ENCODE measurements at places on chromosomes 1 and 21.

- H3K27me3 ChIP-seq, result no peaks in the 10 kb centered on the region
- no peak for DNase-seq
- peaks cover 8% of the 10 kb centered on the region for H3K36me3 ChIP-seq
These were observed 1.7 kb downstream of the PITHD1 start for GRCh38 chr1:23779826-23780371.

DNA sequence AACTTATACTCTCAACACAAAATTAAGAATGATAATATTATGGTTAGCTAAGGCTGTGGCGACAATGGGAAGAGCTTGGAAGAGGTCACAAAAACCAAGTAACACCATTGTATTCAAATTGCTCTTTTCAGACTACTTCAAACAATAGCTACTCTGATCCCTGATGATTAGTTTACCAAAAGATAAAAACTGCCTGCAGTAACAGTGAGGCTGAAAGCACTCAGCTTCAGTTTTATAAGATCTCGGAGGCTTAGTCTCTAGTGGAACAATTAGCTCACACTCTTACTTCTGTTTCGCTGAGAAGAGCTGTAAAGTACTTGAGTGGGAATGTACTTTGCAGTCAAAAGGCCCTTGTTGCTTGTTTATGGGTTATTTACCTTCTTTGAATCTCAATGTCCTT, 278.5 kb downstream of the LRRC7 start:
- H3K4me3 ChIP-seq, result no peak overlapping the region
- no peaks in the 10 kb centered on the region for H3K36me3 ChIP-seq
- H3K27ac ChIP-seq, result no peak overlapping the region
- H3K4me1 ChIP-seq, result no peaks in the 10 kb centered on the region

DNA sequence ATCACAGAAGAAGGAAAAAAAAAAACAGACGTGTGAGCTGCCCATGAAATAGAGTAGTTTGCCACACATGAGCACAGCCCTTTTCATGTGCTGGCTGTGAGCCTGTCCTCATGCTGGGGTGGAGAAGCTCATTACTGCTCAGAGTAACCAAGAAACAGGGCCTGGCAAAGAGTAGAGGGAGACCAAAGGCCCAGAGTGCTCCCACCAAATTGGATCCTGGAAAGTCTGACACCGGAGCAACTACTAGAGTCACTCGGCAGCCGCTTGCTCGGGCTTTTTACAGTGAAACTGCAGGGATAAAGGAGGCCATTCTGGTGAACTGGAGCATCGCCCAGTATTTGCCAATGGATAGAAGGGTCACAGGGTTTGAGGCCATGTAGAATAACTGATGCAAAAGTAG, 64.4 kb upstream of the BARHL2 start:
- no peak overlapping the region for H3K27ac ChIP-seq
- DNase-seq, result no peak
- H3K4me3 ChIP-seq, result no peak overlapping the region
- H3K4me1 ChIP-seq, result no peaks in the 10 kb centered on the region
- H3K27me3 ChIP-seq, result no peaks in the 10 kb centered on the region

GRCh38 chr21:25420831-25421230, 186.4 kb downstream of the MRPL39 start:
- no peak overlapping the region for H3K4me3 ChIP-seq
- no peak overlapping the region for H3K27ac ChIP-seq

GRCh38 chr1:172719694-172720138, 60.8 kb downstream of the FASLG start:
- H3K4me3 ChIP-seq, result no peak overlapping the region
- no peaks in the 10 kb centered on the region for H3K4me1 ChIP-seq
- no peak for DNase-seq
- no peak overlapping the region for H3K27ac ChIP-seq
- H3K36me3 ChIP-seq, result no peaks in the 10 kb centered on the region

DNA sequence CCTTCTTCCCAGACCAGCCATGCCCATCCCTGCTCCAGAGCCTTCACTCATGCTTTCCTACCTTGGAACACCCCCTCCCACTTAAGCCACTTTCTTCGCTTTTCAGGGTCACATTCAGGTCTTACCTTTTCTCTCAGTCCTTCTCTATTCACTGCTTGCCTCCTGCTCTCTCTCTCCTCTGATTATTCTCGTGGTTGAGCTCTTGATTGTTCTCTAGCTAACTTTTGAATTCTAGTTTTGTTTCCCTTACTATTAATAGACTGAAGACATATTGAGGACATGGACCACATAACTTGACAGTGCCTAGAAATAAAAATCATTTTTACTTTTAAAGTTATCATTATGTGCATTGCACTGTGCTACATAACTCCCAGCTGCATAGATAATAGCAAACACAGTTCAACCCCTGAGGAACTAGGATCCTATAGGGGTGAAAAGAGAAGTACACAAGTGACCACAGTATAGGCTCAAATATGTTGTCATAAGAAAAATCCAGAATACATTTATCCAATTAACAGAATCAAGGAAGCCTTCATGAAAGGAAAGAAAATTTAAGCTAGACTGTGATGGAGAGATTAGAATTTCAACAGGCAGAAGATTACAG, 21.5 kb downstream of the INSL5 start:
- H3K4me3 ChIP-seq, result no peak overlapping the region
- DNase-seq, result no peak
- H3K4me1 ChIP-seq, result no peaks in the 10 kb centered on the region
- H3K36me3 ChIP-seq, result peaks cover 7% of the 10 kb centered on the region

GRCh38 chr1:78715181-78715661, 65.6 kb downstream of the IFI44 start:
- no peaks in the 10 kb centered on the region for H3K36me3 ChIP-seq
- no peaks in the 10 kb centered on the region for H3K27me3 ChIP-seq
- no peak overlapping the region for H3K27ac ChIP-seq
- no peaks in the 10 kb centered on the region for H3K4me1 ChIP-seq
- DNase-seq, result no peak

GRCh38 chr1:170085091-170085490, 10.6 kb upstream of the KIFAP3 start:
- no peak overlapping the region for H3K27ac ChIP-seq

DNA sequence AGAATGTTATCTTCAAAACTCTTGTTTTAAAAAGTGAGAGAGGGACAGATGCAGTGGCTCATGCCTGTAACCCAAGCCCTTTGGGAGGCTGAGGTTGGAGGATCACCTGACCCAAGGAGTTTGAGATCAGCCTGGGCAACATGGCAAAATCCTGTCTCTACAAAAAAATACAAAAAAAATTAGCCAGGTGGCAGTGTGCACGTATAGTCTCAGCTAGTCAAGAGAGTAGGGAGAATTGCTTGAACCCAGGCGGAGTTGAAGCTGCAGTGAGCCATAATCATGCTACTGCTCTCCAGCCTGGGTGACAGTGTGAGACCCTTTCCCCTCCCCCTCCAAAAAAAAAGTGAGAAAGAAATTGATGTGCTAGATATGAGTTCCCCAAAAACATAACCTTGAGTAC, 131.0 kb downstream of the KCNT2 start:
- peaks cover 4% of the 10 kb centered on the region for H3K36me3 ChIP-seq
- H3K27me3 ChIP-seq, result no peaks in the 10 kb centered on the region
- DNase-seq, result no peak
- H3K27ac ChIP-seq, result no peak overlapping the region
- H3K4me1 ChIP-seq, result no peaks in the 10 kb centered on the region
- no peak overlapping the region for H3K4me3 ChIP-seq

DNA sequence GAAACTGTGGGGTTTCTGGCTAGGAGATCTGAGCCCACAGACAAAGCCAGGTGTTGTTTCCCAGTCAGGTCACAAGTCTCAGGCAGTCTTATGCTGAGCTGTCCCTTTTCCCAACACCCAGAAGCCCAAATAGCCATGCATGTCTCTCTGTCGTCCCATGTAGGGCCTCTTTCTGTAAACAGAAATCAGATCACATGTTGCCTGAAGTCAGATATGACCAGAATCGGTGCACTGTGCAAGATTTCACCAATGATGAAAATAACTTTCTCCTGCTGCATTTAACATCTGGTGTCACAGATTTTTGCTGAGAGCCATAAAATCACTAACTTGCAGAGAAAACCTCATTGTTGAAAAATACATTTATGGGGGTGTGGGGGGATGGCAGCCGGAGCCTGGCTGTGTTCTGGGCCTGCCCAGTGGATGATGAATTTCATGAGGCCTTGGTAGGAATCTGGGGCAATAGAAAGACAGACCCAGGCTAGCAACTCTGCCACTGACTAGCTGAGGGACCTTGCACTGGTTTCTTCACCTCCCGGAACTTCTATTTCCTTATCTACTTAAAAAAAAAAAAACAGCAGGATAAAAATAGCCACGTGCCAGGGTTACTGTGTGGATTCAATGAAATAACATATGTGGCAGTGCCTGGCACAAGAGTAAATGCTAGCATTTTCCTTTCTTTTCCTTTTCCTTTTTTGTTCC, 158.8 kb upstream of the NFIA start:
- H3K36me3 ChIP-seq, result no peaks in the 10 kb centered on the region
- no peaks in the 10 kb centered on the region for H3K27me3 ChIP-seq
- H3K4me1 ChIP-seq, result no peaks in the 10 kb centered on the region
- H3K4me3 ChIP-seq, result no peak overlapping the region
- DNase-seq, result no peak
- H3K27ac ChIP-seq, result no peak overlapping the region

GRCh38 chr1:222620566-222620965, 2.7 kb downstream of the MIA3 start:
- peaks cover 36% of the 10 kb centered on the region for H3K36me3 ChIP-seq
- no peak for DNase-seq
- H3K27ac ChIP-seq, result no peak overlapping the region
- no peaks in the 10 kb centered on the region for H3K4me1 ChIP-seq
- H3K4me3 ChIP-seq, result no peak overlapping the region

DNA sequence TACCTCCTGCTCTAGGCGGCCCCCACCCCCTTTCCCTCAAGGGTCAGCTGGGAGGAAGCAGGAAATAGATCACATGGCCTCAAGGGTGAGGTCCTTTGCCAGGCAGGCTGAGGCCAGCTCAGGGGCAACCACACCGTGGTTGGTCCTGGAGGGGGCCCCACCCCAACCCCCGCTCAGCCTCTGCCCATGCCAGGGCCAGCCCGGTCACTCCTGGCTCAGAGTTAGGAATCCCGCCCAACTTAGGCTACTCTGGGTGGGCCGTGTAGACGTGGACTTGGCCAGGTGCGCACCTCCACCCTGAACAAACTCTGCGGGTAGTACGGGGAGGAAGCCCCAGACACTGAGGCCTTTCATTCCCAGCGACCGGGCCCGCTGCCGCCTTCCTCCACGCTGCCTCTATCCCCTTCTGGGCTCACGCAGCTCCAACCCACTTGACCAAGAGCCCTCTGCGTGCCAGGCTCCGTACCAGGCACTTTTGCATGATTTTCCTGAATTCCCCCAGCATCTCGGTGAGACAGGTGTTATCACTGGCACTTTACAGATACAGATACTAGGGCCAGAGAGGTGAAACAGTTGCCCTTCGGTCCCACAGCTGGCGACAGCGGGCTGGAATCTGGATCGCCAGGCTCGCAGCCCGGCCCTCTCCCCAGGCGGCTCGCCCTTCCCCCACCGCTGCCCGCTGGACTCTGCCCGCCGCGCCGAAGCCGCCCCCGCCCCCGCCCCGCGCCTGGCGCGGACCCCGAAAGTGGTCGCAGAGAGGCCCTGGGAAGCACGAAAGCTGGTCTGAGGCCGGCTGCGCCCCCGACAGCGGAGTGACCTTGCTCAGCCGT, 769 bp downstream of the GALE start:
- peaks cover 30% of the 10 kb centered on the region for H3K36me3 ChIP-seq
- H3K4me3 ChIP-seq, result peak overlapping the region; percentile 90
- H3K27ac ChIP-seq, result no peak overlapping the region
- H3K4me1 ChIP-seq, result no peaks in the 10 kb centered on the region
- peak; percentile 89 for DNase-seq

DNA sequence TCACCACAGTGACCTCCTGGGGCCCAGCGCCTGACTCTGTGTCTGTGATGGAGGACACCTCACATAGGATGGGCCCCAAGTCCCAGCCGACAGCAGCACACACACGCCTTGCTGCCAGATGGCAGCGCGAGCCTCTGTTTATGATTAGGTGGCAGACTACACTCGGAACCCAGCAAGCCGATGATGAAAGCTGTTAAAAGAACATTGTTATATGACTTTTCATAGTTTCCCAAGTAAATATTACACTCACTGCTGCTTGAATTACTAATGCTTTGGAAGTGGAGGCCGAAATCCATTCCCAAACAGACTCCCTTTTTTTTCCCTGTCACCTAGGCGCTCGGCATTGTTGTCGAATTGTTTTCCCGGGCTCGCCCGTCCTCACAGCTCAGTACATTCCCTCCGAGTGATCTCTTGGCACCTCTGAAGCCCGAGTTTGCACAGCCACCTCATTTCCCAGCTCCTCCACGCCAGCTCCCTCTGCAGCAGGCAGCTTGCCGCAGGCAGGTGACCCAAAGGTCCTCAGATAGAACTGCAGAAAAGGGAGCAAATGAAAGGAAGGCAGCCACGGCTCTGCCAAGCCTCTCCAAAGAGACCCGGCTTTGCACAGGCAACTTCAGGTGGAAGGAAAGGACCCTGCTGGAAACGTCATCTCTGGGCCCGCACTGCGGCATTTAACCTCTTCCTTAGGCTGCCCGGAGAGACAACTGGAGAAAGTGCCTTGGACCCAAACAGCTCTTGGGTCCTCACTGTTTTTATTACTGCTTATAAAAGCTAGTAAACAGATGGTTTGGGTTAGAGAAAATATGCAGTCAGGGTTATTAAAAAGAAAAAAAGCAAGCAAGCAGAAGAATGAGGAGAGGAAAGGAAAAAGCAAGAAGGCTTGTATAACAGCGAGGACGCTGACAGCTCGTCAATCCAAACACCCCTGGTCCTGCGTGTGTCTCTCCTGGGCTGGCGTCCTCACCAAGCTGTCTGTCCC, 72.2 kb upstream of the SLC25A33 start:
- H3K36me3 ChIP-seq, result no peaks in the 10 kb centered on the region
- no peak overlapping the region for H3K27ac ChIP-seq
- DNase-seq, result no peak
- H3K4me3 ChIP-seq, result no peak overlapping the region
- no peaks in the 10 kb centered on the region for H3K27me3 ChIP-seq
- H3K4me1 ChIP-seq, result no peaks in the 10 kb centered on the region

- H3K36me3 ChIP-seq, result no peaks in the 10 kb centered on the region
- no peak overlapping the region for H3K4me3 ChIP-seq
- DNase-seq, result no peak
These were observed 118.2 kb upstream of the GRIK3 start for GRCh38 chr1:37152491-37152890.

DNA sequence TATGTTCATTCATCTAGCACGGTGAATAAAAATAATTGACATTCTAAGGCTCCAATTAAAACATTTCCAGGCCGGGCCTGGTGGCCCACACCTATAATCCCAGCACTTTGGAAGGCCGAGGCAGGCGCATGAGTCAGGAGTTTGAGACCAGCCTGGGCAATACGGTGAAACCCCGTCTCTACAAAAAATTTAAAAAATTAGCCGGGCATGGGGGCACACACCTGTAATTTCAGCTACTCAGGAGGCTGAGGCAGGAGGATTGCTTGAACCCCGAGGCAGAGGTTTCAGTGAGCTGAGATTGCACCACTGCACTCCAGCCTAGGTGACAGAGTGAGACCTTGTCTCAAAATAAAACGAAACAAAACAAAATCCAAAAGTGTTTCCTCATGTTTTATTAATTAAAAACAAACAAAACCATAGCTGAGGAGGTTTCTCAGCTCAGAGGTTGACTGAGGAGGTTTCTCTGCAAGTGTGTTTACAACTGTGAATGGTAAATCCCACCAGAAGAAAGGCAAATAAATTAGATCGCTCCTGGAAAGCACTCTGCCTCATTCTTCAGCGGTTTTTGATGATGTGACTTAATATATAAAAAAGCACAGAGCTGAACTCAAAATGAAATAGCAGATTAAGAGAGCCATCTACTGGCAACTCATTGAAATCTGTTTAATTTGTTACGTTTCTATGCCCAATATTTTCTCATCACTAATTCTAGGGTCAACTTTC, 37.7 kb upstream of the ATG4C start:
- H3K4me3 ChIP-seq, result no peak overlapping the region
- H3K27ac ChIP-seq, result no peak overlapping the region
- peaks cover 6% of the 10 kb centered on the region for H3K36me3 ChIP-seq
- no peaks in the 10 kb centered on the region for H3K27me3 ChIP-seq
